ENCODE measurements at places on chromosomes 6 and 20.

DNA sequence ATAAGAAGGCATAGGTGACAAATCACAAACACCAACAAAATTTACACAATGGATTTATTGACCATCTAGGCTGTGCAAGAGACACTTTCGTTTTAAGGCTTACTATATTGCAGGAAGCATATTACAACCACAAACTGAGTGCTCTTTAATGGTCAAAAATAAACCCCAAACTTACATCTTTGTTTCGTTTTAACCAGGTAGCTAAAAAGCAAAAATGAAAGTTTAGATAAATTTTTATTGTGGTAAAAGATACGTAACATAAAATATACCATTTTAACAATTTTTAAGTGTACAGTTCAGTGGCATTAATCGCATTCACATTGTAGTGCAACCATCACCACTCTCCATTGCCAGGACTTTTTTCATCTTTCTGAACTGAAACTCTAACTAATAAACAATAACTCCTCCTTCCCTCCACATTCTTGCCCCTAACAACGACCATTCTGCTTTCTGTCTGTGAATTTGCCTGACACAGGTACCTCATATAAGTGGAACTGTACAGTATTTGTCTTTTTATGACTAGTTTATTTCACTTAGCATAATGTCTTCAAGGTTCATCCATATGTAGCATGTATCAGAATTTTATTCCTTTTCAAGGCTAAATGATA is 32.3 kb upstream of the DUSP22 start:
- DNase-seq, result no peak

GRCh38 chr20:31568773-31569162 is 36.3 kb upstream of the ID1 start:
- no peak for DNase-seq

DNA sequence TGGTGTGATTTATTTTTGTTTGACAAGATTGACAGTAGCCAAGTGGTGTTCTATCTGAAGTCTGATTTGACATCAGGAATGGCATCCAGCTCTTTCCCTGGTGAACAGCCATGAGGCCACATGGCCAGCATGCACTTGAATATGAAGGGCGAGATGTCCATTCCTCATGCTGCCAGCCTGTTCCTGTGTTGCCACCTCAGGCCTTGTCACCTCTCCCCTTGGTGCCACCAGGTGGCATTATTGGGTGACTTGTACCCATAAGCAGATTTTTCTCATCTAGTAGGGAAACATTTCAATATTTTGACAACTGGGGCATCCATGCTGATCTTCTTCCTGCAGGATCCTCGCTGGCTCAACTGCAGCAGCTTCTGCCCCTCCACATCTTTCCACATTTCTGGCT is 199.1 kb downstream of the ERMARD start:
- DNase-seq, result no peak

DNA sequence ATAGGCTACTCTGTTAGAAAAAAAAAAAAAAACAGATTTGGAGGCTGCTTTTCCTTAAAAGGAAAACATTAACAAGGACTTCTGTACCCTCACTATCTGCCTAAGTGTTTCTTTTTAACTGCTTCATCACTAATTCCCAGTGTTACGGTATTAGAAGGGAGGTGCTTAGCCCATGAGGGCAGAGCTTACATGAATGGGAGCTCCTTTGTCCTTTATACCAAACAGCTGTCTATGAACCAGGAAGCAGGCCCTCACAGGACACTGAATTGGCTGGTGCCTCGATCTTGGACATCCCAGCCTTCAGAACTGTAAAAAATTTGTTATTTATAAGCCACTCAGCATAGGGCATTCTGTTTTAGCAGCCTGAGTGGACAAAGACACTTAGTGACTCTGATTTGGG is 215.6 kb upstream of the NRSN1 start:
- DNase-seq, result no peak

- no peak for DNase-seq
Observed at GRCh38 chr20:8803941-8804340, 264.9 kb upstream of the PLCB4 start.

- DNase-seq, result no peak
Observed at GRCh38 chr20:14597206-14597715, 259.8 kb upstream of the FLRT3 start.

GRCh38 chr20:20204256-20204655 is 151.9 kb downstream of the CFAP61 start:
- DNase-seq, result peak; percentile 92

DNA sequence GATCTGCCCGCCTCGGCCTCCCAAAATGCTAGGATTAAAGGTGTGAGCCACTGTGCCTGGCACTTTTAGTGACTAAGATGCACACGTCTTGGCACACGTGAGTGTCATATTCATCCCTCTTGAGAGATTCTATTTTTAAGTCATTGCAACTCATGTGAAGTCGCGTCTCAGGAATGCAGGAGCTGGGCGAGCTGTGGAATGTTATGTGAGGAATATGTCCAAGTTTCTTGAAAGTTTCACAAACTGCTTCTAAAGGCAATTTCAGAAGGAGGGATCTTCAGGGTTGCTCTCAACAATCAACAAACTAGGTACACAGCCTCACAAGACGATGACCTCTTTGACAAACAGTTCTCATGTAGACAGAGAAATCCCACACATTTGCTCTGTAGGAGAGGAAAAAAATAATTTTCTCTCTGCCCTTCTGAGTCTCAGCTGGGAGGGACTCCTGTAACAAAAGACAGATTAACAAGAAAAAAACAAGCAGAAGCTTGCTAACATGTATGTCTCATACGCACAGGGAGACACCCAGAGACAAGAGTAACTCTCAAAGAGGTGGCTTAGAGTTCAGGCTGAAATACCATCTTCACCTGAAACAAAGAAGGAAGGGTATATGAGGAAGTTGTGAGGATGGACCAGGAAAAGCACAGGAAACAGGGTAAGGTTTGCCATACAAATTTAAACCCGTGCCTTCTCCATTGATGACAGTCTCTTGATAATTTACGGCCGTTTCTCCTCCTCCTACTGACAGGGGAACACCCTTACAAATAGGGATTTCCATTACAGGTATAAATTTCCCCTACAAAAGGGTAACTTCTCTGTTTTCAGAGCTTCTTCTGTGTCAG is 45.3 kb upstream of the FAM50B start:
- no peak for DNase-seq

DNA sequence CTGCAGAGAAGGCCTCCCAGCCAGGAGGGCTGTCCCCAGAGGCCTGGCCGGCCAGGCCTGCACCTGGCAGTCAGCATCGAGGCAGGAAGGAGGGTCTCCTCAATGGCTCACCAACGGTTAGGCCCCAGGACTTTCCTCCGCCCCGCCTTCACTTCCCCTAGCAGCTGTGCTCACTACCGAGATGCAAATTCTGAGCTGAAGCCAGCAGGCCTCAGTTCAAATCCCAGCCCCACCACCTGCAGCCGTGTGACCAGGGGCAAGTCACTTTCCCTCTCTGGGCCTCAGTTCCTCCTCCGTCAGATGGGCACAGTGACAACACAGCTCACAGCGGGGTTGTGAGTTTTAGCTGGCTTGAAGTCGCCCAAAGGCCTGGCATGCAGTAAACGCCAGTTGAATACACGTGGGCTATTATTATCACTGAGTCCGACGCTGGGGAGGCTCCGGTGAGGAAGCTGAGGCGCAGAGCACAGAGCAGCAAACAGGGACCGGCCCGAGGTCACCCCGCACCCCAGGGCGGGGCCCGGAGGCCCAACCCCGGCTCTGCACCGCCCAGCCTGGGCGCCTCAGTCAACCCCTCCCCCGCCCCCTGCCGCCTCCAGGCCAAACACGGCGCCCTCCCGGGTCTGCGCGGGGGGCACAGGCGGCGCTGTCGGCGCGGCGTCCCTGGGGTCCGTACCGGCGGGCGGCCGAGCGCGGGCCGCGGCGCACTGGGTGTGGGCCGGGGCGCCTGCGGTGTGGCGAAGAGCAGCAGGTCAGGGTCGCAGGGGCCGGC is 671 bp downstream of the E2F1 start:
- DNase-seq, result peak; percentile 62

DNA sequence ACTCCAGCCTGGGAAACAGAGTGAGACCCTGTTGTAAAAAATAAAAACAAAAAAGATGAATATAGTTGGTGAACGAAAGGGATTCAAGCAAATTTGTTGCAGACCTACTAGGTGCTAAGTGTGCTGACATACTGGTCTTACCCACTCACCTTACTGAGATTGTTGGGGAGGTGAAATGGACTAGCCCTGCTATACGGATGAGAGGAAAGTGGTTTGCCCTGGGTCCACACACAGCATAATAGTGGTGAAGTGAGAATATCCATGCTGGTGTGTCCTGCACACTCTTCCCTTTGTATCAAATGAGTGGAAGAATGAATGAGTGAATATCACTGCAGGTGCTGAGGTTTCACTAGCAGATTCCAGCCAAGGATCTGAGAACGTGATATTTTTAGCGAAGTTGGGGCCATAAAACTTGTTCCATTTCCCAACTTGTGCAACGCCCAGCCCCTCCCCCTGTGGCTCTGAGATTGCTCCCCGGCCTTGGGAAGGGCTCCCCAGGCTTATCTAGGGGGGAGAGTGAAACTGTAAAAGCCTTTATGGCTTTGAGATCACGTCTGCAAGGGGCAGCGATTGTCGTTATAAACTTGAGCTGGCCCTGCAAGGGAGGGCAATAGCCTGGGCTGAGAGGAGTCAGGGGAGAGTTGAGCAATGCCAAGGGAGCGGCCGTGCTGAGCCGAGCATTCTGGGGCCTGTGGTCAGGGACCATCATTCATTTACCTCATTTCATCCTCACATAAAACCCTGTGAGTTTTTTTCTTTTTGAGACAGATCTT is 33.2 kb upstream of the TTPAL start:
- DNase-seq, result no peak

- no peak for DNase-seq
Observed at GRCh38 chr20:52105442-52106422, 85.8 kb downstream of the ZFP64 start.

- DNase-seq, result no peak
Observed at GRCh38 chr20:3616250-3616649, 46.9 kb downstream of the GFRA4 start.

DNA sequence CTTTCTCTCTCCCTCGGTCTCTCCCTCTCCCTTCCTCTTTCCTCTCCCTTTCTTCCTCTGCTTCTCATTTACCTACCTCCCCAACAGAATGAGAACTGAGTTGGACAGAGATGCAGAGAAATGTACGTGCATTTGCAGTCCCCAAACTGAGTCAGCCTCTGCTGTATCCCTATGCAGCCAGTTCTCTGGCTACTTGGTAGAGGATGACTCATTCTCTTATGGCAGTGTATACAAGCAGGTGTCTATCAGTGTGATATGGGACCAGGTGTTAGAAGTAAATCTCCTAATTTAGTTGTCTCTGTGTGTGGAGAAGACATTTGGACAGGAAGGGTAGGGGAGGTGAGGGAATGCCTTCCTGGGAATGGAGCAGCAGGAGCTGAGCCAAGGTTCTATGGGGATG is 470.8 kb downstream of the CD109 start:
- no peak for DNase-seq

GRCh38 chr6:15183979-15184378 is 61.9 kb upstream of the JARID2 start:
- DNase-seq, result no peak

DNA sequence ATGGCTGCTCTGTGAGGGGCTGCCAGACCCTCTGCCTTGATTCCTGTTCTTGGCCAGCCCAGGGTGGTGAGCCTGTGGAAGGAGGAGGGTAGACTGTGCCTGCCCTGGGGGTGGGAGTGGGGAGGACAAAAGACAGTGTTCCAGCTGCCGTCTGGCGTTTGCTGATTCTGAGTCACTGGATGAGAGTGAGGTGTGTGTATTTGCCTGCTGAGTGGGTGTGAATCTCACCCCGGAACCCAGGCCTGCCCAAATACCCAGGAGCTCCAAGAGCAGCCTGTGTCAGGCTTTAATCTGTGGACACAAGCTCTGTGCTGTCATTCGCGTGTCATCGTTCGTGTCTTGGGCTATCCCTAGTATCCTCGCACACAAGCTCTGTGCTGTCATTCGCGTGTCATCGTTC is 2.6 kb upstream of the LKAAEAR1 start:
- DNase-seq, result no peak

DNA sequence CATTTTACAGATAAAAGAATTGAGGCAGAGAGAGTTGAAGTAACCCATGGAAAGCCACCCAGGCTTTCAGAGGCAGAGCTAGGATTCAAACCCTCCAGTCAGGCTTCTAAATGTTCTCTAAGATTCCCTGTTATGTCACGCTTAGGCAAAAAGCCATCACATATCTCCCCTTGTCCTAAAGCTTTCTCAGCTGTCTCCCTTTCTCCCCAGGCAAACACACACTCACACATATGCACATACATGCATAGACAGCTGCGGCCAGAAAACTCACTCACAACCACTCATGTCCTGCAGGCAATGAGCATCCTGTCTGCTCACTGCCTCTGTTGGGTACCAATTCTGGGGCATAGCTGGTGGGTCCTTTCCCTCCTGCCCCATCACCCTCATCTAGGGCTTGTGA is 595.9 kb upstream of the CHD6 start:
- DNase-seq, result no peak

DNA sequence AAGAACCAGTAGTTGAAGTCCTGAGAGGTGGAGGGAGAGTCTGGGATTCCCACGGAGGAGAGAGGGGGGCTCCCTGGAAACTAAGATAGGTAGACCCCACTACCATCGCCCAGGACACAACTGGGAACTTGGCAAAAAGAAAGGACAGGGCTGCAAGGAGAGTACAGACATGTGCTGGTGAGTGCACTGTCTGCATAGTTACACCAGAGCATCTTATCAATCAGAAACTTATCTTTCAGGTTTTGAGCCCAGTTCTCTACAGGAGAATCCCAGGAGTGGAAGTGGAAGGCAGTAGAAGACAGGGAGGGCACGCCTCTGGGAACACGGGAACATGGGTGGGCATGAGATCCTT is 12.2 kb downstream of the NFKBIL1 start:
- no peak for DNase-seq

GRCh38 chr6:16043171-16044135 is 85.4 kb upstream of the MYLIP start:
- no peak for DNase-seq

- no peak for DNase-seq
Observed at GRCh38 chr6:31407699-31408098, 4.3 kb downstream of the MICA start.

- DNase-seq, result no peak
Observed at GRCh38 chr20:38386004-38386403, 39.7 kb downstream of the LBP start.

- DNase-seq, result no peak
Observed at GRCh38 chr20:10856237-10857015, 182.6 kb upstream of the JAG1 start.

DNA sequence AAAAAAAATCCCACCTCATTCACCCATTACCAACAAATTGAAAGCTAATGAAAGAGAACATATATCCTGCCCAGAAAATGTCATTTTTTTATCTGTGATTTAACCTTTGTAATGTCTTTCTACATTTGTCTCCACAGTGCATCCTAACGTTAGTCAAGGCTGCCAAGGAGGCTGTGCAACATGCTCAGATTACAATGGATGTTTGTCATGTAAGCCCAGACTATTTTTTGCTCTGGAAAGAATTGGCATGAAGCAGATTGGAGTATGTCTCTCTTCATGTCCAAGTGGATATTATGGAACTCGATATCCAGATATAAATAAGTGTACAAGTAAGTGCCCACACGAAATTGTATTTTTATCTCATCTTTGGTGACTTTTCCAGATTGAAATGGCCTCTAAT is 30.0 kb downstream of the RSPO3 start:
- DNase-seq, result no peak

GRCh38 chr20:37458761-37459160 is 62.3 kb upstream of the NNAT start:
- DNase-seq, result no peak

- DNase-seq, result no peak
Observed at GRCh38 chr20:53220482-53221307, 248.5 kb downstream of the TSHZ2 start.

Data from SHP77 treated with DMSO at 0.1 percent for 48 hours (cell line).